ENCODE measurements at places on chromosomes 2 and 18. TPM values are rescaled to one million over a fixed set of nuclear protein-coding genes. Genes with fewer than 3 reads are reported as not detected.

Gene SOX11
- 2.8 TPM for total RNA-seq

- DNase-seq = no peak
Measured at GRCh38 chr2:230060672-230061293, 7.9 kb downstream of the SLC16A14 start.

Gene VWC2L
- not detected for total RNA-seq

- DNase-seq = no peak
Measured at GRCh38 chr2:22998359-22998758, 386.6 kb upstream of the KLHL29 start.

DNA sequence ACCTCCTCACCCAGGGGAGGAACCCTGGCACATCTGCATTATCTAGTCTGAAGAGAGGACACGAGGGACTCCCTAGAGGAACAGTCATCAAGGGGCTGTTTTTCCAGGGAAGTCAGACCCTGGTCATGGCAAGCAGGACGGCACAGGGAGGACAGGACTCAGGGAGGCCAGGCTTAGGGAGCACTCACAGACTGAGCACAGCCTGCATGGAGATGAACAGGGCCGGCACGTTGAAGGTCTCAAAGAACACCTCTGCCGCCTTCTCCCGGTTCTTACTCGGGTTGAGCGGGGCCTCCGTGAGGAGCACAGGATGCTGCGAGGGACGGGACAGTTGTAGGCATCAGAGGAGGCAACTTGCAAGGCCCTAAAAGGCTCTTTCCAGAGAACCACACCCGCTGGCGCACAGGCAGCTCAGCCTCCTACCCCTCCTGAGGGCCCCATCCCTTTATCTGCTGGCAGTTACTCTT lies 5.1 kb downstream of the ACTR1B start:
- DNase-seq = no peak

GRCh38 chr2:65483763-65484162 lies 51.4 kb upstream of the SPRED2 start:
- DNase-seq = no peak

Gene SGPP2
- not detected for total RNA-seq

DNA sequence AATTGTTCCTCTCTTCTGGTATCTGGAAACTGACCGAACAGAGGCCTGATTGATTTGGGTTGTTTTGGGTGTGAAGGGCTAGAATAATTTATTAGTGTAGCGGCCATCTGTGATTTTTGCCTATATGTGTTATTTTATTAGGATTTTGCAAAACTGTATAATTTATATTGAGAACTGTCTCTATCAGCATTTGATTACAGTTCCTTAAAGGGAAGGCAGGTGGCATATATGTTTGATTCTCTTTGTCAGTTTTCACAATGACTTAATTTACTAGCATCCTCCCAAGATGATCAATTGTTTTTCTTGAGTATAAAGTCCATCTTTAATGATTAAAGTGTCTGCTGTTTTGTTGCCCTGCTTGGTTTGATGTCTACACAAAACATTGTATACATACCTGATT lies 4.5 kb downstream of the NBEAL1 start:
- no peak for DNase-seq

DNA sequence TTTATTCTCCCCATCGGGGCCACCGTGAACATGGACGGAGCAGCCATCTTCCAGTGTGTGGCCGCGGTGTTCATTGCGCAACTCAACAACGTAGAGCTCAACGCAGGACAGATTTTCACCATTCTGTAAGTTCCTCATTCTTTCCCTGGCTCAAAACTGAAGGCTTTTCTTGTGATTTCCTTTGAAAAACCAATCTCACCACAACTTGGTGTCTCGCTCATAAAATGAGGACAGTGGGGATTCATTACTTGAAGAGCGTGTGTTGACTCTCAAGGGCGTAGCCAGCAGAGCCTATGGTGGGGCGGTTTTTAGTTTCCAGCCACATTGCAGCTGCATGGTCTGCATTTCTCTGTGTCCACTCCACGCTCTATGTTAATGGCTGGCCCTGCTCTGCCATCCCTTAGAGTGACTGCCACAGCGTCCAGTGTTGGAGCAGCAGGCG lies 29.0 kb downstream of the SLC1A4 start:
- DNase-seq = no peak

GRCh38 chr2:172518995-172519394 lies 36.9 kb upstream of the PDK1 start:
- no peak for DNase-seq

- peak; percentile 52 for DNase-seq
Measured at GRCh38 chr2:45169339-45170190, 160.3 kb upstream of the SIX2 start.

DNA sequence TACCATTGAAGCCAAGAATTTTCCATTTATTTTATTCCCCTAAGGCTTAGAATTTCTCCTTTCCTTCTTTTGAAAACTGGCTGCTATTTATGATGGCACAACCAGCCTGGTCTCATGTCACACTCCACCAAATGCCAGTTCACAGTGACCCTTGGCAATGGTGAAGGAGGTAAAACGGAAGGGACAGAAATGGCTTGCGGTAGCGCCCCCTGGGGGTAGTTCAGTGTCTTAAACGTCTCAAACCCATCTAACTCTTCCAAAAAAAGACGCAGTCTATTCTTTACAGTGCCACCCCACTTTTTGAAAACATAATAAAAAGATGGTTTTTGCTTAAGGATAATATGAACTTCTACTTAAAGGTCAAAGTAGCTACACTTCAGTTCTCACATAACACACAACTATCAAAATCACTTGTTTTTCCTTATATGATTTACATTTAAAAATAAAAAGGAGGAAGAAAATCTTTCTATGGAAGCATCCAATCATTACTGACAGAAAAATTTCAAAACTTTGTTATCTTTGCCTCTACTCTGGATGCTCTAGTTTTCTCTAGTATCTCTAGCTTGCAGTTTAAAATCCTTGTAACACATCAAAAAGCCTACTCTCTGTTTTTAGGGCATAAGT lies 28.0 kb downstream of the PNO1 start:
- peak; percentile 40 for DNase-seq

GRCh38 chr2:142714600-142714999 lies 162.9 kb upstream of the KYNU start:
- DNase-seq = no peak

- DNase-seq = no peak
Measured at GRCh38 chr18:55506074-55506473, 81.9 kb downstream of the TCF4 start.

- peak; percentile 81 for DNase-seq
Measured at GRCh38 chr2:202113571-202114142, 40.6 kb downstream of the KIAA2012 start.

Gene FOXD4L1
- not detected for total RNA-seq

GRCh38 chr2:237194081-237194480 lies 108.4 kb downstream of the COPS8 start:
- DNase-seq = no peak

Gene METTL21A
- total RNA-seq = 35.5 TPM

DNA sequence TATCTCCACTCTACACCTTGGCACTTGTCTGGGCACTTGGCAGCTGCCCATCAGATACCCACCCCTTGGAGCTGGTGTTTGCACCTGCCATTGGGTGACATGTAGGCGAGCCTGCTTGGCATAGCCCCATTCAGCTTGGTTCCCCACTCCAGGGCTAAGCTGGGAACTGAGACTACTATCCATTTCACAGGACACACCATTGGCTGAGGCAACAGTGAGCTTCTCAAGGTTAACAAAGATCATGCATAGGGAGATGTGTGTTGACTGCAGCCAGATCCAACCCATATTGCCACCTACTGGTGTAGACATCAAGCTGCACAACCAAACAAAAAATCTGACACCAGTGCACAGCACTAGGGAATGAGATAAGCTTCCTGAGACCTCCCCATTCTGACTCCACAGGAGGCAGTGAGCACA lies 1389.8 kb upstream of the TMEFF2 start:
- DNase-seq = no peak

- DNase-seq = no peak
Measured at GRCh38 chr18:51523671-51524070, 326.2 kb upstream of the MEX3C start.

DNA sequence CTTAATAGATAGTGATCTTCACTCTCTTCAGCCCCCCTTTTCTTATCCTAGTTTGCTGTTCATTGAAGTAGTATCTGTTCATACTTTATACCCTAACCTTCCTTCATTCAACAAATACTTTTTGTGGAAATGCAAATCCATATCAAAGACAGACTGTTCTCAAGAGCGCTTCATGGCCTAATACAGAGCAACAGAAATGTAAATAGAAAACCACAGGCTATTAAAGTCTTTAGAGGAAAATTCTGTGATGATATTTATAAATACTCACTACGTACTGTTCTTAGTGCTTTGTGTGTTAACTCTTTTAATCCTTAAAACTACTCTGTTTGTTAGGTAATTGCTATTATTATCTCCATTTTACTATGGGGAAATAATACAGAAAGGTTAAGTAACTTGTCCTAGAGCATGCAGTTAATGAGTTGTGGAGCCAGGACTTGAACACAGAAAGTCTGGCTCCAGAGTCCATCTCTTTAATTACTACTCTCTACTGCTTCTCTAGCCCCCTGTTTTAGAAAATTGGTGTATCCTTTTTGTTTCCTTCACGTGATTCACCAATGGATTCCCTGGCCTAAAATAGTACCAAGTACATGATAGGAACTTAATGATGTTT lies 2.9 kb downstream of the MDH1 start:
- DNase-seq = no peak

Gene MAPK4
- not detected for total RNA-seq

Gene CYP20A1
- total RNA-seq = 17.6 TPM

- no peak for DNase-seq
Measured at GRCh38 chr2:66198873-66199272, 236.1 kb upstream of the MEIS1 start.

DNA sequence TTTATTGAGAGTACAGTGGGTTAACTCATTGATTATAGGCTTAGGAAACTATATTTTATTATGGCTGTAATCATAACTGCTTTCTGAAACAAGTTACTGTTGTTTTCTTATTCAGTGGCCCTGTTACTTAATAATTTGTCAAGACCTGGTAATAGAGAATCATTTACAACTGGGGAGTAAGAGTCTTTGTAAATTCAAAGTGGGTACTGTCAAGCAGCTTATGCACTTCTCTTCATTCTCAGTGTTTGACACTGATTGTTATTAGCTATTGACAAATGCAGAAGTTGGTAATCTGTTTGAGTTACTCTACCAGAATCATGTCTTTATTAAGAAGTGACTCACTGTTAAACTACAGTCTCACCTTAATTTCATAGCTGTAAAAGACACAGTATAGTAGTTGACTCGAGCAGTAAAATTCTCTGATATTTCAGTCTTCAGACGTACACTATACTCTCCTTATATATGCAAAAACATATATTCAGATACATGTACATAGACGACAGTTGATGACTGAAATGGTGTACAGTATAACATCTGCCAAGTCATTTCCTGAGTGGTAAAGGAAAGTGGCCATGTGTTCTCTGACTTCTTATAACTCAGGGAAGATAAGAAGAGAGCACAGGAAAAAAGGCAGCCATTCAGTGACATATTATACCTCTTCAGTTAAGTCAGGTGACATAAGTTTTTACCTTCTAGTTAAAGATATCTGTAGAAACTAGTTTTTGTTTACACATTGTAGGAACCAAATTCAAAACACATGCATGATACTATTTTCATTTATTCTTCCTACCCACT lies 36.0 kb upstream of the TTC27 start:
- no peak for DNase-seq

Gene PDE11A
- total RNA-seq = 0.25 TPM

GRCh38 chr2:223537651-223538601 lies 64.2 kb downstream of the SCG2 start:
- DNase-seq = no peak

Gene HOXD13
- total RNA-seq = 5.4 TPM

DNA sequence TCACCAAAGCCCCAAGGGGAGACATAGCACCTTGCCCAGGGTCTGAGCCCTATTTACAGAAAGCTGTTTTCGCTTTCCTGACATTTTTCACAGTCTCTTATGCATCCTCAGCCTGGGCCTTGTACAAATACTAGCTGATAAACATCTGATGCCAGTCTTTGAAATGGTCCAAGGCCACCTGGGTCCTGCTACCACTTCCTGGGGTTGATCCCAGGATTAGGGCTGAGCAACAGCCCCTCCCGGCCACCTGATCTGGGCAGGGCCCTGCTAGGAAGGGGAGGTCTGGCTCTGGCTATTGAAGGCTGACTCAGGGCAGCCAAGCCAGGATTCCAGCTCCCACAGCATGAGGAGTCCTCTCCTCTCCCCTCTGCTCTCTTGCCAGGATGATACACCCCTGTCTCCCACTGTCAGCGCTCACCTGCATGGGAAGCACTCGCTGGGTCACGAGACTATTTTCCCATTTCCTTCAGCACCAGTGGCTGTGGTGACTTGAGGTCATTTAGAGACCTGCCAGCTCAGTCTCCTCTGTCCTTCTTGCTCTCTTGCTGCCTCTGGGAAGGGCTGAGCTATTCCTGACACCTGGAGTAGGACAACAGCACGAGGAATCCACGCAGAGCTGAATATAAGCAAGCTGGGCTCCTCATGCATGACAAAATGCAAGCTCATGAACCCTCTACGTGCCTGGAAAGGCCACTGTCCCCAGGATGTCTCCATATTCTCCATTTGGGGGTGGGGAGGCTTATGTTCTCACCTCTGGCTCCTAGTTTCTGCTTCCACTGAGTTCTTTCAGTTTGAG lies 53.0 kb upstream of the LGALSL start:
- DNase-seq = peak; percentile 36

DNA sequence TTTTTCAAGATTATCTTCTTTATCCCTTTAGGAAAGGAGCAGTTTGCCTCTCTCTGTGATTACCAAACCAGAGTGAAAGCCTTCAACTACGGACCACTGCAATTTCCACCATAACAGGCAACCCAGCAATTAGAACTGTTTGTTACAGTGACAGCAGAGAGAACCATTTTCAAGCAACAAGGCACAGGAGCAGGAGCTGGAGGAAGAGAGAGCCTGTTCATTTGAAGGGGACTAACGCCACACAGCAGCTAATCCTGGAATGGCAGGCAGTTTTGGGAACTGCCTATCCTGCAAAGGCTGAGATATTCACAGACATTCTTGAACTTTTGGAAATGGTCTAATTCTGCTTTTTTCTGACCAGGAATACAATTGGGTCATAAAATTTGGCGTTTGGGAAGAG lies 1541.9 kb upstream of the PIK3C3 start:
- peak; percentile 7 for DNase-seq

GRCh38 chr2:165176780-165177179 lies 27.1 kb downstream of the SCN3A start:
- no peak for DNase-seq

GRCh38 chr2:80874374-80874773 lies 569.8 kb upstream of the LRRTM1 start:
- DNase-seq = no peak

DNA sequence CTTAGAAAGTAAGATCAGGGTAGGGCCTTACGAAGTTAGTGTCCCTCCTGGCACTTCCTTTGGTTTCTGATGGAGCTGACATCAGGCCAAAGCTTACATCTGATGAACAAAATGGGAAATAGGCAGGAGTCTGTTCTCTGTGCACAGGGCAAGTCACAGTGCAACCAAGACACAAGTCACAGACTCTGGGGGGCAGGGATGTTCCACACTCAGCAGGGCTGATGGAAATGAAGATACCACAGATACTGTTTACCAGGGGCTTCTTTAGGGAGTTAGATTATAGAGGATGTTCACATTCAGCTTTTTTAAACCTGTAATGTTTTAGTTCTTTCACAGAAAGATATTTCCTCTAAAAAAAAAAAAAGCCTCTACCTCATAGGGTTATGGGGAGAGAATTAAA lies 106.2 kb upstream of the EPC2 start:
- DNase-seq = no peak

GRCh38 chr2:101809698-101810097 lies 112.2 kb downstream of the MAP4K4 start:
- no peak for DNase-seq

GRCh38 chr2:128316777-128317180 lies 1.9 kb downstream of the HS6ST1 start:
- DNase-seq = no peak

GRCh38 chr2:234003972-234004617 lies 46.4 kb upstream of the SPP2 start:
- DNase-seq = peak; percentile 98

- peak; percentile 72 for DNase-seq
Measured at GRCh38 chr2:8307606-8308180, 374.2 kb upstream of the ID2 start.

Measured in MG63 (cell line).